Activated naive CD4-positive, alpha-beta T cell treated with Interleukin-2 at 50 U/mL for 16 hours (primary cell): ENCODE measurements at places on chromosomes 6 and 20.

GRCh38 chr6:109483735-109484057, 677 bp upstream of the ZBTB24 start:
- DNase-seq = no peak

DNA sequence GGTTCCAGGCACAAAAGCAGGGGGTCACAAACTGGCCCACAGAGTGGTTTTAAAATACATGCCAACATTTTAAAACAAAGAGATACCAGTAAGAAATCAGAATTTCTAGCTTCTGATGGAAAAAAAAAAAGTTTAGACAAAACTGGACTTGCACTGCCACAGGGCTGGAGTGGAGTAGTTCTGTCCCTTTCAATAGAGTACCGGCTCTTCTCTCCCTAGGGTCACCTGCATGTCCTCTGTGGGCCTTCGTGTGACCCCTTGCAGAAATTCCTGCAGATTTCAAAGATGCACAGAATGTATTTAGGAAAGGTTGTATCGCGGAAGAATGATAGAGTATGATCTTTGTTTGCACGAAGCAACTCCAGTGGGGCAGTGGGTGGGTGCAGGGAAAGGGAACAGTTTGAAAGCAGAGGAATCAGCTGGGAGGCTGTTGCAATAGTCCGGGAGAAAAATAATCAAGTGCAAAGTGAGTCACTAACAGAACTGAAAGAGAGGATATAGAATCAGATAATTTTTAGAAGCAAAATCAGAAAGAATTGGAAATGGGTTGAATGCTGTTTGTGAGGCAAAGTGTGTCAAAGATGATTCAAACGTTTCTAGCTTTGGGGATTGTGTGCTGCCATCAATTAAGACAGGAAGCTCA, 97.3 kb upstream of the STXBP5 start:
- no peak for DNase-seq

GRCh38 chr6:5763871-5764270, 242.9 kb downstream of the NRN1 start:
- no peak for DNase-seq

GRCh38 chr6:17986656-17987446, 584 bp downstream of the KIF13A start:
- DNase-seq = no peak

- DNase-seq = no peak
Observed at GRCh38 chr20:53972179-53972578, 98.2 kb downstream of the BCAS1 start.

- no peak for DNase-seq
Observed at GRCh38 chr20:4521170-4521968, 200.3 kb upstream of the PRND start.

DNA sequence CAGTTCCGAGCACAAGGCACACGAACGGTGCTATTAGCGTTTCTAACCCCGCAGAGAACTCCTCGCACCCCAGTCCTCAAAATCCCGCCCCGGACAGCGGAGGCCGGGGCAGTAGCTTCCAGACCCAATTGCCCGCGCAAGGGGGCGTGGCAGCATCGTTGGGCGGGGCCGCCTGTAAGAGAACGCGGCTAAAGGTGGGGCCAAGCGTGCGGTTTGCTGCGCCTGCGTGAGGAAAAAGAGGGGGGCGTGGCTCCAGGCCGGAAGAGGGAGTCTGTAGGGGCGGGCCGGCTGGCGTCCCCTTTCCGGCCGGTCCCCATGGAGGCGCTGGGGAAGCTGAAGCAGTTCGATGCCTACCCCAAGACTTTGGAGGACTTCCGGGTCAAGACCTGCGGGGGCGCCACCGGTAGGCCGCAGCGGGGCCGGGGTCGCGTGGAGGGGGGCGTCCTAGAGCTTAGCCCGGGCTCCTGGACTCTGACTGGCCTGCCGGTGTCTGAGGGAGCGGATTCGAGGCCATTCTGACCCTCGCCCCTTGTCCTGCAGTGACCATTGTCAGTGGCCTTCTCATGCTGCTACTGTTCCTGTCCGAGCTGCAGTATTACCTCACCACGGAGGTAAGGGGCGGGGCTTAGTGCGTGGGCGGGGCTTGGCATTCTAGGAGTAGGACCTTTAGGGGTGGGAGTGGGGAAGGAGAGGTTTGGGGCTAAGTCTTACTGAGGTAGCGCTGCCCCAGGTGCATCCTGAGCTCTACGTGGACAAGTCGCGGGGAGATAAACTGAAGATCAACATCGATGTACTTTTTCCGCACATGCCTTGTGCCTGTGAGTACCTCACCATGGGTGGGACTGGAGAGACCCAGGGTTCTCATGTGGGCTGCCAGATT, at the start of gene ERGIC3:
Gene ERGIC3 (plus strand): TSS at position 296 of the 880 bp plus-strand sequence. CDS start 20 bp downstream, at position 316.
- peak; percentile 98 for DNase-seq

- DNase-seq = no peak
Observed at GRCh38 chr6:169093066-169093723, 160.5 kb downstream of the THBS2 start.

- DNase-seq = no peak
Observed at GRCh38 chr6:82958551-82958950, 107.1 kb downstream of the UBE3D start.

DNA sequence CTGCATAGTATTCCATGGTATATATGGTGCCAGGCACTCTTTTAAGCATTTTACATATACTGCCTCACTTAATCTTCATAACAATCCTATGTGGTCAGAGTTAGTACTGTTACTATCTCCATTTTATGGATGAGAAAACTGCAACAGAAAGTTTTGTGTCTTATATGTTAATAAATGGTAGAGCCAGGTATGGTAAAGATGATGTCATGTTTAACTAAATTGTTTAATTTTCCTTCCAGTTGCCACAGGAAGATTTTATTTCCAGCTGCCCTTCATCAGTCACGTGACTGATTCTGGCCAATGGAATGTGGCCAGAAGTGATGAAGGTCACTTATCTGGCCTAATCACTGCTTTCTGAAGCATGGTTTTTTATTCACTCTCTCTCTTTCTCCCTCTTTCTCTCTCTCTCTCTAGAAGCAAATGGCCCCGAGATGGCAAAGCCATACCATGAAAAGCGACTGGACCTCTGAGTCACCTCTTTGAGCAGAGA, 75.7 kb upstream of the BTBD3 start:
- no peak for DNase-seq

- DNase-seq = no peak
Observed at GRCh38 chr6:146805546-146806325, 207.0 kb downstream of the ADGB start.

- no peak for DNase-seq
Observed at GRCh38 chr6:56875523-56875922, 79.4 kb upstream of the BEND6 start.

GRCh38 chr20:25282796-25283195, 34.9 kb downstream of the PYGB start:
- no peak for DNase-seq

DNA sequence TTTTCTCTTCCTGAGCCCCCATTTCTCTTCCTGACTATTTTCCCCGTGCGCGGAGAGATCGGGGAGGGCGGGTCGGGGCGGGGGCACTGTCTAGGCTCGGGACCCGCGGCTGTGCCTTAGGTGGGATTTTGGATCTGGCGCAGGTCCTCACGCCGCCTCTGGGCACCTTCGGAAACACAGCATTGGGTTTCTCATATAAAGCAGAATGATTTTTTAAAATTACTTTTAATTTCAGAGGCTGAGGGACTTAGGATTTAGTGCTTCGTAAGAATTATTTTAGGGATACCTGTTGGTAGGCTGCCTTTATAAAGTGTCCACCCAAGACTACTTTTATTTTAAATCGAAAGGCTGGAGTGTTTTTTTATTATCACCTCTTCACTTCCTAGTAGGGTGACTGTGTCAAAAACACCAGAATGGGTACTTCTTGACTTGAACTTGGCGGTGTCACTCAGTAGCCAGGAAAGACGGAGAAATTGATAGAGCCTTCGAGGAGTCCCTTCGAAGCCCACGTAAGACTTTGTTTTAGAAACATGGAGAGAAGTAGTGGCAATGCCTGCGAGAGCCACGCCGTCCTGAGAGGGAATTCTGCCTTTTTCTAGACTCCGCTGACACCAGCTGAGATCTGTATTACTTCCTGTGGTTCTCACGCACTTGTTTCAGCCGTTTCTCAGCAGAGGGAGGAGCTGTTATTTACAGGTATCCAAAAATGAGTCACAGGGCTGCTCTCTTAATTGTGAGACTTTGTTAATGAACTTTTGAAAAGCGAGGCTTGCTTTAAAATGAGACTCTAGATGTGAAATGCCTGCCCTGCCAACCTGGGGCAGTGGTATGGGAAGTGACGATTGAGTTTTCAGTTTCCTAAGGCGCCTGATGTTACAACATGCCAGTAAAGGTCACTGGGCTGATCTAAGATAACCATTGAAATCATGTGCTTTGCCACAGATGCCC, 667 bp downstream of the STX11 start:
- DNase-seq = peak; percentile 69

- DNase-seq = peak; percentile 50
Observed at GRCh38 chr6:11785415-11785773, 6.8 kb upstream of the ADTRP start.

DNA sequence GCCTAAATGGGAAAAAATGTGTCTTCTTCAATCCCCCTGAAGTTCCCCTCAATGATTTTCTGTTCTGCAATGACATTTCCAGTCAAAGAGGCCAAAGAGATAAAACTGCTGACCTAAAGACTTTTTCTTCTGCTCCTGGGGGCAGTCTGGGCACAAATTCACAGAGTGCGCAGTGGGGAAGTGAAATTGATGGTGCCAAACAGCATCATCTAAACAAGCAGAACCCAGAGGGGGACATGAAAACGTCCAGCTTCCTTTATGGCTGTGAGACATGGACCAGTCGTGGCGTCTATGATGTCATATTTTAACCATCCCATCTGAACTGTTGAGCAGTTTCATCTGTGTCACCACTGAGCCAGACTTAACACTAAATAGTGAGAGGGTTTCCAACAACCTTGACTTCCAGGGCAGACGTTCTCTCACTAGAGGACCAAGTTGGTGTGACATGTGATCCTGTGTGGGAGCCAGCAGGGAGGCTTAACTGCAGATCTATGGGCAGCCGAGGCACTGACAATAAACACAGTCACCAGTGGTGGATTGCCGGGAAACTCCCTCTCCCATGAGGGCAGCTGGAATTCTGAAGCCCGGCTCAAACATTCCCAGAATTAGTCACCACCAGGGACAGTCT, 12.4 kb downstream of the SCML4 start:
- no peak for DNase-seq

DNA sequence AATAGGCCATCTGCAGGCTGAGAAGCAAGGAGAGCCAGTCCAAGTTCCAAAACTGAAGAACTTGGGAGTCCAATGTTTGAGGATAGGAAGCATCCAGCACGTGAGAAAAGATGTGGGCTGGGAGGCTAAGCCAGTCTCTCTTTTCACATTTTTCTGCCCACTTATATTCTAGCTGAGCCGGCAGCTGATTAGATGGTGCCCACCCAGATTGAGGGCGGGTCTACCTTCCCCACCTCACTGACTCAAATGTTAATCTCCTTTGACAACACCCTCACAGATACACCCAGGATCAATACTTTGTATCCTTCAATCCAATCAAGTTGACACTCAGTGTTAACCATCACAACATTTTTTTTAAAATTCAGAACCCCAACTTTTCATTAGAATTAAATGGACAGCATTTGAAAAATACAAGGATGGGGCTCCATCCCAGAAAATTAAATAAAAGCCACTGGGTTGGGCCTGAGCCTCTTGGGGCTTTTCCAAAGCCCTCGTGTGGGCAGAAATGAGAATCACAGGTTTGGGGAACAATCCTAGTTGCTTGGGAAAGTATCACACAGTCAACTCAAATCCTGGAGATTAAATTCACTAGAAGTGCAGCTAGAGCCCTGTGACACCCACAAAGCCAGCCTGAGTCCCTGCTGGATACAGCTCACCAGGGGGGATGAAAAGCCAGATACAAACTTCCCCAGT, 2.2 kb downstream of the CLDN20 start:
- no peak for DNase-seq

DNA sequence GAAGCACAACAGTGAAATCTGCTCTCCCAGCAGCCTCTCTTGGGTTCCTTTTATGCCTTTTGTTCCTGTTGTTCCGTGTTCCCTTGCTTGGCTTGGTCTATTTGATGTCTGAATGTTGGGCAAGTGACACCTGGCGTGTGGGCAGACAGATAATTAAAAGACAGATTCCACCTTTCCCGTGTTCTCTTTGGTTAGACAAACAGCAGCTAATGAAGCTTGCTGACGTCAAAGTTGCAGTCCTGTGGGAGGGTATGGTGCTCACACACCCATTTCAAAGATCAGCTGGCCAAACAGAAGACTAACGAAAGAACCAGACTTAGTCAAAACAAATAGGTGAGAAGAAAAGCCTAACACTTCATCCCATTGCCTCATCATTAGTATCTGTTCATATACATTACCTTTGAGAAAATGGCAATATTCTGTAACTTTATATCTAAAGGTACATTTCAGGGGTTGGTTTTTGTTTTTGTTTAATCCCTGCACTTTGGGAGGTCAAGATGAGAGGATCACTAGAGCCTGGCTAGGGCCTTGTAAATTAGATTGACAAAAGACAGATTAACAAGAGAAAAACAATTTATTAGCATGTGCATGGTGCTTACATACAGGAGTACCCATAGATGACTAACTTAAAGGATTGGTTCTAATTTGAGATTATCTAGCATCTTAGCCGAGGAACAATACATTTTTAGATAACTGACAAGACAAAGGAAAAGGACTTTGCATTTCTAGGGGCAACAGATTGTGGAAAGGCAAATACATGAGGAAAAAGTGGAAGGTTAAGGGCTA, 48.9 kb upstream of the TNFRSF21 start:
- DNase-seq = no peak

- DNase-seq = no peak
Observed at GRCh38 chr20:53809728-53810365, 216.2 kb upstream of the ZNF217 start.
